DMS79 treated with DMSO at 0.1 percent for 48 hours (cell line): ENCODE measurements at places on chromosomes 1 and 21.

DNA sequence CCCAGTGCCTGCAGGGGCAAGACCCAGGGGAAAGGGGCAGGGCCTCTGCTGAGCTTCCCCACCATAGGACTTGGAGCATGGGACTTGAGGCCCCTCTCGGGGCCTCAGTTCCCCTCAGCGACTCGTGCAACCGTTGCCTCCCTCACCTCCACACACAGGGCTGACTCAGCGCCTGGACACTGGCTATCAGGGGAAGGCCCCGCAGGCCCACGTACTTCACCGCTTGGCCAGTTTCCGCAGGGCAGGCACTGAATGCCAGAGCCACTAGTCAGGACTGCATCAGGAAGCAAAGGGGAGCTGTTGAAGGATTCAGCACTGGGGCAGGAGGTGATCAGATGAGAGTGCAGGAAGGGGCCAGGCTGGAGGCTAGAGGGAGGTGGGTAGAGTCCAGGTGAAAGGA is 15.5 kb upstream of the FAM131C start:
- no peak for DNase-seq

DNA sequence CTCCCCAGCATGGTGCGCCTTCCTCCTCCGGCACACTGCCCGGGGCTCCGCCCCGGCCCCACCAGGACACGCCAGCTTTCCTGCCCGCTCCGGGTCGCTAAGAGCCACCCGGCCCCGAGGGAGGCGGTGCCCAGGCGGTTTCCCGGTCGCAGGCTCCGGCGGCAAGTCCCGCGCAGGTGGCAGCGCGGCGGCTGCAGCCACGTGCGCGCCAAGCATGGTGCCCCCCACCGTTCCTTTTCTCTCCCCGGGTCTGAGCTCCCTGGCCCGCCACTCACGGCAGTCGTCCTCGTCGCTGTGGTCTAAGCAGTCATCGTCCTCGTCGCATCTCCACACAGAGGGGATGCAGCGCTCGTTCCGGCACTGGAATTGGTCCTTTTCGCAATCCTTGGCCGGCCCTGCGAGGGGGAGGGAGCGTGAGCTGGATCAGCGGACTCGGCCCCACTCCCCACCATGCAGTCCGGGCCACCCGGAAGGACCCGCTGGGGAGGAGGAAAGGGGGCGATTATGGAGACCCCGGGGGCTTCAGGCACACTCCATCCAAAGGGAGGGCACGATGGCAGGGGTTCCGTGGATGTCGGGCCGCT is 1.2 kb downstream of the LRP8 start:
- peak; percentile 57 for DNase-seq

GRCh38 chr1:170494369-170494768 is 37.6 kb upstream of the GORAB start:
- DNase-seq = no peak

DNA sequence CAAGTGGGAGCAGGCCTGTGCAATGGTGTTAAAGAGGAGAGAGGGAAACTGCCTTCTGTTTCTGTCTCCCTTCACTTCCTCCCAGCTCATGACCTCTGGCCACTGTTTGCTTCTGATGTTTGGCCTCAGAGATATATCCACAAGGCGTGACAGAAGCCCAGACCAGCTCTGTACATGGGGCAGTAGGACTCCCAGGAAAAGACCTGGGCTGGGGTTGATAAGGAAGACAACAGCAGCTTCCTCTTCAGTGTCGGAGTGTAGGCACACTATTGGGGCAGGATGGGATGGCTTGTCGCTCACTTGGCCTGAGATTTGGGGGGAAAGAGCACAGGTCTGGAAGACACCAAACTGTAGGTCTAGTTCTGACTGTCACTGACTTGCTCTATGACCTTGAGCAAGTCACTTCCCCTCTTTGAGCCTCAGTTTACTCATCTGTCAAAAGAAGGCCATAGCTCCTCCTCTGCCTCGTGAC is 67.8 kb upstream of the KLHDC7A start:
- DNase-seq = no peak

- DNase-seq = no peak
Measured at GRCh38 chr1:161691846-161692245, 15.2 kb upstream of the FCRLA start.

DNA sequence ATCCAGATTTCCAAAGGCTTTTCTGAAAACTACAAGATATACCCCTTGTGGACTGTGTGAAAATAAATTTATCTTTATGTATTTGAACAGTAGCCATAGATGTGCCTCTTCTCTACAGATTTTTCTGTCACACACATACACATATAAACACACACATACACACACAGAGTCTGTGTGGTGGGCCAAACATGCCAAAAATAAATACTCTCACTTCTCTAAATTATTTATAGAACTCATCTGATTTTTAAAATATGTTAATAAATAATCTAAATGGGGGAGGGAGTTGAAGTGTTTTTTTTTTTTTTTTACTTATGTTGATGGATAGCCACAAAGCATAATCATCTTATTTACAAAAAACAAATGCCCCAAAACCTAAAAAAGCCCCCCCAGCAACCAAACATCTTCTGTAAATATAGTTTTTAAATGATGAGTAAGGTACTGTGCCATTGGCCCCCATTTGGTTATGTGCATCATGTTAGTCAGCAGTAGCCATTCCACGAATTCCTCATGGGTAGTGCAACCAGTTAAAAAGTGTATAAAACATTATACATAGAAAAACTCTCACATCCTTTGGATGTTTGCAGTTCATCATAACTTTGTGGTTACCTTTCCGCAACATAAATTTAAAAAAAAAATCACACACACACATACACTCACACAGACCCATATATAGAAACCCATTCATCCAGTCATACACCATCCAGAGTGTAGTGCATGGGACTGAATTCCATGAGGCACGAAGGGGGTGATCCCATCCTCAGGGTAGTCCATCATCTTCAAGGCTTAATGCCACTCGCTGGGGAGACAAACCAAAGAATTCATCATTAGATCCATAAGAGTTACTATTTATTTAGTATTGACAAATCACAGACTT is 8.2 kb upstream of the MAGOH start:
- no peak for DNase-seq

DNA sequence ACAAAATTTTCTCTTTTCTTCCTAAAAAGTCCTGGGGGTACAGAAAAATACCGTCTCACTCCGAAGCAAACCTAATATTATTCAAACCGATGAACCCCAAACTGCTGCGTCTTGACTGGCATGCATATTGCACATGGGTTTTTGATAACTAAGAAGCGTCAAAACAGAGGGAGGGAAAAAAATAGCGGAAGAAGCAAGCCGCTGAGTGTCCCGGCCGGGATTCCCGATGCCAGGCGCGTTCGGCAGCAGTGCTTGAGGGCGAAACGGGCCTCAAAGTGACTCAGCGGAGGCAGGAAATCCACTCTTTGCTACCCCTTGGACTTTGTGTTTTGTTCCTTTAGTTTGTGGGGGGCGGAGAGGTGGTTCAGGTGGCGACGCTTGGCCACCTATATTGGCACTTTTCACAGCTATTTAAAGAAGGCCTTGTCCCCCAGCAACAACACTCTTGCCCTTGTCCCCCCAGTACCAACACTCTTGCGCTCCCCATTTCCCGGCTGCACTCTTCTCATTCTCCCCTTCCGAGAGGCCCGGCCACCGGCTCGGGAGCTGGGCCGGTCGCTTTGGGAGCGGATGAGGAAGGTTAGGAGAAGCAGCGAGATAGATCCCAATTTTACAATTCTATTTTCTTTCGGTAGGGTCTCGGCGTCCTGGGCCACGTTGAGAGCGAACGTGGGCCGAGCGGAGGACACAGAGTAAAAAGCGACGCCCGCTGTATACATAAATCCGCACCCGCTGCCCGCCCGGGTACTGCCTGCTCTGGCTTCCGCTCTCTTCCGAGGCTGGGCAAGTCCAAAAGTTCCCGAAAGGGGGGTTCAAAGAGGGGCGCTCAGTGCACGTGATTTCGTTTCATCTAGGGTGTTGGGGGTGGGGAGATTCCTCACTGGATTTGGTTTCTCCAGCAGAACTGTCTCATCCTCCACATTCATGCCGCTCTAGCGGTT is 2.5 kb downstream of the LMX1A start:
- DNase-seq = no peak

- DNase-seq = no peak
Measured at GRCh38 chr1:228267962-228268880, 60.4 kb downstream of the OBSCN start.

GRCh38 chr1:81812712-81813111 is 12.0 kb downstream of the ADGRL2 start:
- DNase-seq = peak; percentile 24

DNA sequence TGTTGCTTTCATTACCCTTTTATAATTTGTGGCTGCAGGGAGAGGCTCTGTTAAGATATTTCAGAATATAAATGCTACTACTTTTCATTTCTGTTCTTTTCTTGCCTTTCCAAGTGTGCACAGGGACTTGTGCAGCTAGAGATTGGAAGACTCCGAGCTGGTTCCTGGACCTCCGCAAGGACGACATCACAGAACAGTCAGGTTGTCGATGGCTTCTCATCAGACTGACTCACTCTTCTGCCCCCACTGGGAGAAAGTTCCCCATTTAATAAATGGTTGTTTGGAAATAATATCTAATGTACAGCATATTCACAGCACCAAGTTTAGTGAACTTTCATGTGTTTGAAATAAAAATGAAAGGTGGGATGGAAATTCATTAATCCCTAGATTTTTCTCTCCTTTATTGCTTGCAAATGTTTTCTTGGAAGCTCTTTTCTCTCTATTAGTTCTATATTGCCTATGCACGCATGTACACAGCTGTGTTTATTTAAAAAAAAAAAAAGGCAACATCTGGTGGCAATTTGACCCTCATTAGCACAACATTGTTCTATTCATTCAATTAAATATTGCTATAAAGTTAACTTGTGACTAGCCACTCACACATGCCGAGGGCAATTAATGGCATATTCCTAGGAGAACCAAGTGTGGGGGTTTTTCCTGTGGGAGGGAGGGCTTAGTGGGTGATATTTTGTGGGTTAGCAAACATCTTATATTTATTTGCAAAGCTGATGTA is 77.5 kb upstream of the L1TD1 start:
- no peak for DNase-seq

GRCh38 chr1:55707196-55707595 is 492.0 kb upstream of the USP24 start:
- no peak for DNase-seq

- DNase-seq = no peak
Measured at GRCh38 chr1:214214851-214215250, 66.1 kb upstream of the SMYD2 start.

DNA sequence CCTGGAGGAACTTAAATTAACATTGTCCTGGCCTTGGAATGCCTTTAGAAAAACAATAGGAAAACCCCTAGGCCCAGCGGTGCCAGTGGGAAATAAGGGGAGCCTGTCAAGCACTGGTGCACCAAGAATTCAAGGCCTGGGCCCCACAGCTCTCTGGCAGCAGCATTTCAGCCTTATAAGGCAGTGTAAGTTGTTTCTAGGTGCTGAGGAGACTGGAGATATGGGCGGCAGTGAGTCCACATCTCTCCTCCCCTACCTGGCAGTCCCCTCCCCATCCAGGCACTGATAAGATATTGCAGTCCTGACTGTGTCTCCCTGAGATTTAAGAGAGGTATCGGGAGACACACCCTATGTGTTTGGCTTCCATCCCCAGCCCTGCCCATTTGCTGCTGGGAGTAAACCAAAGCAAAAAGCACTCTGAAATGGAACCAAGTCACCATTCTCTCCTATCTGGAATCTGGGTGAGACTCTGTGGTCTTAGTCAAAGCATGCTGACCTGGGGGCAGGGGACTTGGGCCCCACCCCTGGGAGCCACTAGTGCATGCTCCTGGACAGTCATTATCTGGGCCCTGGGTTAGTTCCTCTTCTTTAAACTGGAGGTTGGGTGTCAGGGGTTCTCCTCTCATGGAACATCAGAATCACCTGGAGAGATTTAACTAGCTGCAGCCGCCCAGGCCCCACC is 30.5 kb downstream of the DEGS1 start:
- no peak for DNase-seq

DNA sequence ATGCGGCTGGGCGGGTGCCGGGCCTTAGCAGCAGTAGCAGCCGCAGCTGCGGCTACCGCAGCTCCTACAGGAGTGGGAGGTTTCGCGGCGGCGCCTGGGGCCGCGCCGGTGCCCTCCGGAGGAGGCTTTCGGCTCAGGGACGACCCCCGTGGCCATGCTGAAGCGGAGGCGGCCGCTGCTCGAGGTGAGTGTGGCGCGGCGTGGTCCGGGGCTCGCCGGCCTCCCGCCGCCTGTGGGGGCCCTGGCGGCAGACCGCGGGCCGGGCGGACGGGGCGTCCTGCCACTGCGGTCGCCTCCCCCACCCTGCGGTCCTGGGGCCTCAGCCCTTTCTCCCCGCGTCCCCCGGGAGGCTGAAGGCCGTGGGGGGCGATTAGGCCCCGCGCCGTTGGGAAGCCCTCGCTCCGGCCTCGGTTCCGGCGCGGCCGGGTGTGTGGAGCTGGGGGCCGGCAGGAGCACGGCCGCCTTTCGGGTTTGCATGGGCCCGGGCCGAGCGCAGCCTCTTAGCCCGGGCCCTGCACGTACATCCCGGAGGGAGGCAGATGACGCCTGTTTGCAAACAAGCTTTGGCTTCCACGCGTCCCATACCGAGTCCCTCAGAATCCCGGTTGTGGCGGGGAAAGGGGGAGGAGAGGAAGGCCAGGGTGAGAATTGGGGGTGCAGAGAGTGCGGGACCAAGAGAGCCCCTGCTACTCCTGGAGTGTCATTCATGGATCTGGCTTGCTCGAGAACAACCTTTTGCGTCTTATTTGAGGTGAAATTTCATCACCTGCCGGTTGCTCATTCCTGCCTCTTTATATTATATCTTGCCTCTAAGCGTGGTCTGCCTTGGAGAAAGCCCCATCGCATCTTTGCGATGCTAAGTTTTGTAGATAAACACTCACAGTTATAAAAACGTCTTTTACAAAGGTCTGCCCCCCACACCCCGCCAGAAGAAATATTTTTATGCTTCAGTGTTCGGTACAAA is 613 bp downstream of the ZFYVE9 start:
- peak; percentile 37 for DNase-seq
